GM03348 (cell line): ENCODE measurements at places on chromosomes 4 and X.

DNA sequence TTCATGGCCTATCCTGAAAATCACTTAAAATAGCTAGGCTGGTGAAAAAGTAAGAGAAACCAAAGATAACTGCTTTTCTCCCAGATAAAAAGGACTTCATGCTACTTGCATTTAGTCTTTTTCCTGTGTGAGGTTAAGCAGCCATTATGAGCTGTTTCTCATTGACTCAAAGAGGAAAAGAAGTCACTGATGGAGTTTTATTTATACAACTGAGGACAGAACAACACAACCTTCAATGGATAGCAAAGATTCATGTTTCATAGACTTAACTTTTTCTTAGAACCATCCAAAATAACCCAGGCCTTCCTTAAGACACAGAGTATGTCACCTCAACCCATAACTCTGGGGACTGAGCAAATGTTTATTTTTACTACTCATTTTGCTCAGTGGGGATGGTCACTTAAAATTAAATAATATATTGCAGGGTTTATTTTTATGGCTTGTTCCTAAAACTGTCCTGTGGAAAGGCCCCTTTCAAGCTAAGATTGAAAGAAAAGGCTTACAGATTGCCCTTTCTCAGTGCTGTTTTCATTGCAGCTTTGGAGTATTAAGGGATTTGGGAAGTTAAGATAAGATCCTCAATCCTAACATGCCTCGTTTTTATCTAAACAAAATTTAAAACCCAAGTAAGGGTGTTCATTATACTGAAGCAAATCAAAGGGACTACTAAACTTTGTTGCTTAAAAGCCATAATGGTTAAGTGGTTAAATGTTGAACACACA, 252.6 kb upstream of the MAD2L1 start:
- no peak for DNase-seq

GRCh38 chrX:56268888-56269287, 36.7 kb downstream of the KLF8 start:
- no peak for DNase-seq

GRCh38 chr4:39591290-39591689, 47.4 kb downstream of the SMIM14 start:
- DNase-seq = no peak

GRCh38 chr4:108060686-108061321, 71.1 kb downstream of the HADH start:
- DNase-seq = no peak

DNA sequence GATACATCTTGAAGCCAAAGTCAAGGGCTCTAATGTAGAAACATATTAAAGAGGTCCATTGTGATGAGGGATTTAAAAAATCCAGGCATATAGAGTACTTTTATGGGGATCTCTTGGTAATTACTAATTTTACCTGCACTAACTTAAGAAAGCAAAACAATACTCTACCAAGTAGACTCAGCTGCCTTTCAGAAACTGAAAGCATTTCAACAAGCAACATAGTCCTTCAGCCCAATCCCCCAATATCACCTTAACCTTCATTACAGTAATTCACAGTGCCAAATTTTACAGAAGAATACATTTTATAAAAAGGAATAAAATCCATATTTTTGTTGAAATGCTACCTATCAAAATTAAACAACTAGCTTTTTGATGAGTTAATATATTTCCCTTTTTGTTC, 422.9 kb downstream of the DTHD1 start:
- no peak for DNase-seq

DNA sequence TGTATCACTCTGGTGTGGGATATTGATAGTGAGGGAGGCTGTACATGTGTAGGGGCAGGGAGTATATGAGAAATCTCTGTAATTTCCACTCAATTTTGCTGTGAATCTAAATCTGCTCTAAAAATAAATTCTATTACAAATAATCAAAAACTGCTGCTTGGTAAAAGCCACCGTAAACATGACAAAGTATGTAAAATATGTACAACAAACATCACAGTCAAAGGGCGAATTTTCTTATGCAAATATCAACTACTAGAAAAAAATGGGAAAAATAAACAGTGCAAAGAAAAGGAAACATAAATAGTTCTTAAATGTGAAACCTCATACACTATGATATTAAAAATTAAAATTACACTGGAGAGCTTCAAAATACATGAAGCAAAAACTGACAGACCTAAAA, 105.1 kb upstream of the DCLK2 start:
- no peak for DNase-seq

DNA sequence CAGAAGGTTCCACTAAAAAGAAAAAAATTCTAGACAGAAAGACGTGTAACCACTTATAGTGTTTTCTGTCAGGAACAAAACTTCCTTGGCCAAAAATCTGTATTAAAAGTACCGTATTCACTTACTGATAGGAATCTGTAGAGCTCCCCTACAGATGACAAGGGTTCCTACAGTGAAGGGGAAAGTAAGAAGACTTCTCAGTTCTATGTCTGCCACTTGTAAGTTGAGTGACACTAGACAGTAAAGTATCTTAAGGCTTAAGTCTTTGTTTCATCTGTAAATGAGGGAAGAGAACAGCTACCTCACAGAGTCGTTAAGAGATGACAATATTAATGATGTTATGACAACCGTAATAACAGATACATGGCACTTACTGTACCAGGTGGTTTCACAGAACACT, 3.3 kb downstream of the COQ2 start:
- DNase-seq = no peak

DNA sequence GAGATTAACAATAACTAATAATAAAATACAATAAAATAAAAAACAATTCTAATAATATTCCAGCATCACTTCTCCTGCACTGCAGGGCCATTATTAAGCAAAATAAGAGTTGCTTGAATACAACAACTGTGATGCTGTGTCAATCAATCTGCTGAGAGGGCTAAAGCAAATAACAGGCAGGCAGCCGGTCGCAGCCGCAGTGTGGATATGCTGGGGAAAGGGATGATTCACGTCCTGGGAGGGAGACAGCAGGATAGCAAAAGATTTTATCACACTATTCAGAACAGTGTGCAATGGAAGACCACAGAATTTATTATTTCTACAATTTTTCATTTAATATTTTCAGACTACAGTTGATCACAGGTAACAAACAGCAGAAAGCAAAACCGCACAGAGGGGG, 76.5 kb upstream of the SMARCAD1 start:
- no peak for DNase-seq

- peak; percentile 7 for DNase-seq
These were observed 24.7 kb downstream of the KCNE5 start for GRCh38 chrX:109600237-109600651.

GRCh38 chrX:154800478-154801210, 4.6 kb downstream of the MPP1 start:
- no peak for DNase-seq

DNA sequence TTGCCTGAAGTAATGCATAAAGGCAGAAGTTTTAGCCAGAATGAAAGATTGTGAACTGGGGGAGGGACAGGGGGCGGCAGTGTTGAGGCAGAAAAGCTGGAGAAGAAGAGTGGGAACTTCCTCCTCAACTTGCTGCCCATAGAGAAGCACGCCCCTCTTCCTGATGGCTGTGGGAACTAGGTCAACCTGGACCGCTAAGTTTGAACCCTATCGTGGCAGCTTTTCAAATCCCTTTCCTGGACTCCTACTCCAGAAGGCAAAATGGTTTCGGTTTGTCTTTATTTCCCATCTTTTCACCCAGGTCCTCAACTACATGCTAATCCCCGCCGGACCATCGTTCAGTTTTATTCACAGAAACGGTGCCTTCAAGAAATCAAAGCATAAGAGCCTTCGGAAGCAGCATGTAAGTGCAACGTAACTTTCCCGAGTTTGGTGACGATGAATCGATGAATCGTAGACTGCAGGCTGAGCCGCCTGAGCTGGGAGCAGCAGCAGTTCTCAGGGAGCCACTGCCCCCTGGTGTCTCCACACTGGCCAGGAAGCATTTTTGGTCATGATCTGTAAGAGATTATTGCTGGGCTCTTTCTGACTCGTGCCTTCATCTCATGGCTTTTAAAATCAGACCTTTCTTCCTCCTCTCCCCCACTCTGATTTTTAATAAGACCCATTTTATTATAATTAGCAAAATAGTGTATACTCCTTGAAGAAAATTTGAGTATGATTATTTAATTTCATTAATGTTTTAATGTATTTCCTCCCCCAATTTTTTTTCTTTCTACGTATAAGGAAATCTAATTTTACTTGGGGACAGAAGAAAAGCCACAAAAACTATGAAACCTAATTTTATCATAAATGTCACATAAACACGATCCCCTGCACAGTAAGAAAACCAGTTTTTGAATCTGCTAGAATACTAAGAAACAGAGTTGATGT, 21.4 kb downstream of the SPINK2 start:
- DNase-seq = peak; percentile 92

DNA sequence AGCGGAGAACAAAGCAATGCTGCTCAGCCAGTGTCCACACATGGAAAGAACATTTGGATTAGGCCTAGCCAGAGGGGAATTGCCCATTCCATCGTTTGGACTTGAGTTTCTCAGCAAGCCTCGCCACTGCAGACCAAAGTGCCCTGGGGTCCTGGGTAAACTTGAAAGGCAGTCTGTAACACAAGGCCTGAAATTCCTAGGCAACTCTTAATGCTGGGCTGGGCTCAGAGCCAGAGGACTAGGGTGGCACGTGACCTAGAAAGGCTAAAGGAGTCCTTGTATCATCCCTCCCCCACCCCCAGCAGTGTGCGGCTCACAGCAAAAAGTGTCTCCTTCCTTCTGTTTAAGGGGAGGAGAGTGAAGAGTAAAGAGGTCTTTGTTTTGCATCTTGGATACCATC, 210.4 kb upstream of the ARX start:
- no peak for DNase-seq

DNA sequence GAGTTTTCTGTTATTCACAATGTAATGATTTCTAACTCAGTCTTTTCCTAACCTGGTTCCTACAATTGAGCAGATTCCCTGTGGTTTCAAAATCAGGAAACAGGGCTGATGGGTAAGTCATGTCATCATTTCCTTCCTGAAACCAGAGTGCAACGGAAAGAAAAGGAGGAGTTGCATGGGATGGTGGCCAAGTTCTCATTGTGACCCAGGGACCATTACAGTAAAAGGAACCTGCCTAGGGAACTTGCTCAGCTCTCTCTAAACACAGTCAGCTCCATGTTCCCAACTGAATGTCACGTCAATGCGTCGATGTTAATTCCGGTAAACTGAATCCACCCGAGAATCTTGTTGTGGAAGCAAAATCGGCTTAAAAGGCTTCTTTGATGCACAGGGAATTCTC, 51.2 kb downstream of the LGI2 start:
- DNase-seq = peak; percentile 55

DNA sequence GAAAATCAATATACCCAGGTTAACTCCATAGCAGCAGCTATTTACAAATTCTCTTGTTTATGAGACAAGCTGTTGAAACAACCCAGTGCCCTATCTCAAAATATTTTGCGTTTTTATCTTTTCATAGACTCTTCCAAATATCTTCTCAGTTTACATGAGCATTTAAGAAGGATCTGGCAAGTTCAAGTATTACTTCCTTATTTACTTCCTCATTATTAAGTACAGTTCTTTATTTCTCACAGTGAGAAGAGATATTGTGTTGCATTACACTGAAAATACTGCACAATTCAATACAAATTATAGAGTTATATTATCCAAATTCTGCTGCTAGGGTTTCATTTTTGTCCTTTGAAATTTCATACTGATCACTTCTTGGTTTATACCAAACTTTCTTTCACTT, 43.6 kb upstream of the UCP1 start:
- no peak for DNase-seq

- no peak for DNase-seq
These were observed 244.2 kb upstream of the GRID2 start for GRCh38 chr4:92059615-92060014.

GRCh38 chr4:153533387-153533786, 67.2 kb downstream of the TMEM131L start:
- DNase-seq = peak; percentile 33

DNA sequence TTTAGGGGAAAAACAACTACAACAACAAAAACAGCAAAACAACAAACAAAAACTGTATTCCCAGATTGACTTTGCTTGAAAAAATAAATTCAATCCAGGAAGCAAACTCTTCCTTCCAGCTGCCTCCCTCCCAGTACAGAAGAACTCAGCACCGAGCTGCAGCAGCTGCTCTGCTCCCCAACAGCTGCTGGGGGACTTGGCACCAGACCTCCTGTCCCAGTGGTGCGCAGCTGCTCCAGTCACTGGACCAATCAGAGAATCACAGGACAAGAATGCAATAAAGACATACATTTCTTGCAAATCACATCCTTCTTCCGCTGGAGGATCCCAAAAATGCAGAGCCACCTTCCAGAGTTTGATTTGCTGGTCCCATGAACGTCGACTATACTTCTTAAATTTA, 11.8 kb upstream of the FAM53A start:
- DNase-seq = no peak

- DNase-seq = peak; percentile 57
These were observed 2.2 kb downstream of the FAT4 start for GRCh38 chr4:125316791-125317524.

- DNase-seq = no peak
These were observed 181.5 kb downstream of the GUCY2F start for GRCh38 chrX:109300415-109300814.

GRCh38 chrX:134236626-134237614, at the start of gene CCDC160:
Gene CCDC160 (plus strand): TSS chrX:134237182. CDS start chrX:134244801, 7,619 bp downstream.
- DNase-seq = peak; percentile 25

GRCh38 chr4:105149771-105150170, 3.1 kb downstream of the TET2 start:
- DNase-seq = no peak

DNA sequence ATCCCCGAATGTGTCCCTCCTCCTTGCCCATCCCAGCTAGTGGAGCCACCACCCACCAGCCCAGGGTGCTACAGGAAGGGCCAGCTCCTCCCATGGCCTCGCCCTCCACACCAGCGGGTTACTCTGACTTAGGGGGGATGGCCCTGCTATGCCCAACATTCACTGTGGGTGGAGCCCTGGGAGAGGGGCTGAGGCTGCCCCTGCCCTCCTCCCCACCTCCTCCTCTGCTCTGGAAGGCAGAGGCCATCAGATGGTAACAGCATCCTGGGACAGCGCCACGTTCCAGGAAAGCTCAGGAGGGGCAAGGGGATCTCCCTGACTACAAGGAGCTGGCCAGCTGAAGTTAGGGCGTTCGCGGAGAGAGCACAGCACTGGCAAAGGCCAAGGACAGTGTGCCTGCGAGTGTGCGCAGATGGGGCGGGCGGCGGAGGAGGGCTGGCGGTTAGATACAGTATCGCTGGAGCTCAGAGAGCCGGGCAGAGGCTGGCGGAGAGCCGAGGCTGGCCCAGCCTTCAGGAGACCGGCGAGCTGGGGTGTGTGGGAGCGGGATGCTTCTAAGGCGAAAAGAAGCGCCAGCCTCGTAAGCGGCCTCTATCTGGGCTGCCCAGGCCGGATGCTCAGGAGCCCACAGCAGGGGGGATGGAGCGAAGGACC, 1.5 kb downstream of the JAKMIP1 start:
- DNase-seq = no peak

- DNase-seq = no peak
These were observed 903.3 kb downstream of the STIM2 start for GRCh38 chr4:27763830-27764525.
